ENCODE measurements at places on chromosomes 6 and 20.
A peak's percentile ranks its signal among the peaks of the same experiment; 100 is the strongest.

DNA sequence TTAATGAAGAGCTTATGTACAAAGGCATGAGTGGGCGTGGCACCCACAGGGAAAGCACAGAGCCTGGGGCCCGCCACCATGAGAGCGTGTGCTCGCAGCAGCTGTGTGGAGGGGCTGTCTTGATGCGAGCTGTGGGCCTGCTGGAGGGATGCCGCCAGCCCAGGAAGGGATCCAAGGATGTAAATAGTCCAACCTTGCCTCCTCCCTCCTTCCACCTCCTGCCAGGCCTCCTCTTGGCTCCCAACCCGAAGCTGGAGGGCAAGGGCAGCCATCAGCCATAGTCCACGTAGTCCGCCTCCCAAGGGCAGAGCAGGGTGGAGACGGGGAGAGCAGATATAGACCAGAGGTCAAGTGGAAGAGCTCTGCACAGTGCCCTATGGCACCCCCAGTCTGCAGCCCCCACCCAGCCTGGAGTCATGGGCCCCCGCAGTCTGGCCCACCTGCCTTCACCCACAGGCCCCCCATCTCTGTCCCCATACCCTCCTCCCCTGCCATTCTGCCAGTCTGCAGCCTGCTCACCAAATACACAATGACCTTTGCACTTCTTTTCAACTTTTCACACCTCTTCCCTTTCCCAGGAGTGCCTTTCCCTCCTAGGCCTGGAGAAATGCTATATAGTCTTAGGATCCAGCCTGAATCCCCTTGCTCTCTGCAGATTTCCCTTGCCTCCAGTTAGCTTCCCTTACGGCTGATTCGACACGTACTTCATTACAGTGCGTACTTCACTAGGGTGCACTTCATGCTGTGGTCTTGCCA, 77.1 kb downstream of the SHLD1 start:
- DNase-seq: no peak

DNA sequence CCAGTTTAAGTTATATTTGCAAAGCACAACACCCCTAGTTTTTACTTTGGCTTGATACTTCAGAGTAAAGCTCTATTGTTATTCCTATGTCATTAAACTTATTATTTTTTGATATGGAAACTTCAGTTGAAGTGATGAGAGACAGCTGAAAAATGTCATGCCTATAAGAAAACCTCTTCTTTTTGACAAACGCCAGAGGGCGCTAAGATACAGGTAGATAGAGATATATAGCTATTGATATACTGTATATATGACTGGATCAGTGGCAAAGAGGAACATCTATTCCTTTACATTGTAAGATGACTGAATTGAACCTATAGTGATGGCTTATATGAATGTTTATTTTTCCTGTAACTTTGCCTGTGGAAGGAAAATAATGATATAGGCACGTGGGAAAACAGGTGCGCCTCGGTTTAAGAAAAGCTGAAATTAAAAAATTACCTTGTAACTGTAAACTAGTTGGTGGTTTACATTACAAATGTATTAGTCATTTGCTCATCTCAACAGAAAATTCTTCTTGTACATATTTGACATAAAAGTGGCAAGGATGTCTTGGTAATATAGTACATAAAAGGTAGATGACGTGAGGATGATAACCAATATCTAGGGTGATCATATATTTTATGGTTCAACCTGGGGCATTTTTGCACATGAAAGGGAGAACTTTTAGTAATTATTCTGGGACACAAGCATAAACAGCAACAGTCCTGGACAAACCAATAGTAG, 74.1 kb downstream of the LAMA4 start:
- peak; percentile 71 for DNase-seq

GRCh38 chr6:32980488-32981038, 12.2 kb downstream of the BRD2 start:
- no peak for DNase-seq

DNA sequence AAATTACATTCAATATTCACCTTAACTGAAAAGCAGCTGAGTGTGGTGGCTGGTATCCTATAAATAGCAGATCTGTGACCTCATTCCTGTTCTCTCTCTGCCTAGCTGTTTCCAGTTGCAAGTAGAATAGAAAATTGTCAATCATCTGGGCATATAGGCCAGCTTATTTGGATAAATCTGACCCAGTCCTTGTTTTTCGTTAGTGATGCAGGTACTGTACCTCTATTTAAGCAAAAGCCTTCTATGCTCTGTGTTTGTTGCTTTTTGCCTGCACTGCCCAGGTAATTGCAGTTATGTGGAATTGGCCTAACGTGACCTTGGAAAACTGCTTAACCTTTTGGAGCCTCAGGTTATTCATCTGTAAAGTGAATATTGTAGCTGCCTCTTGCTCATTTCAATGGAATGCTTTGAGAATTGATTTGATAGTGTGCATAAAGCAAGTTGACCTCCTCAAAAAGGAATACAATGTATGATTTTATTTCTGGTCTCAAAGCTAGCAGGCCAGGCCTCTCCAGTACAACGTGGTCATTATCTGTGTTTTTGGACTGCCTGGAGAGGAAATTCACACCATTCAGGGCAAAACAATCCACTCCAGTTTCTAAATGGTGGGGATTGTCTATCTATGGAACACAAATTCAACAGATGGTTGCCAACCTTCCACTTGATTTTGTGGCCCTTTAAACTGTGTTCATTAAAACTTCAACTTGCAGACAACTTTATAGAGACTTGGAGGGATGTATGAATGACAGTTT, 508.7 kb upstream of the CITED2 start:
- peak; percentile 35 for DNase-seq

DNA sequence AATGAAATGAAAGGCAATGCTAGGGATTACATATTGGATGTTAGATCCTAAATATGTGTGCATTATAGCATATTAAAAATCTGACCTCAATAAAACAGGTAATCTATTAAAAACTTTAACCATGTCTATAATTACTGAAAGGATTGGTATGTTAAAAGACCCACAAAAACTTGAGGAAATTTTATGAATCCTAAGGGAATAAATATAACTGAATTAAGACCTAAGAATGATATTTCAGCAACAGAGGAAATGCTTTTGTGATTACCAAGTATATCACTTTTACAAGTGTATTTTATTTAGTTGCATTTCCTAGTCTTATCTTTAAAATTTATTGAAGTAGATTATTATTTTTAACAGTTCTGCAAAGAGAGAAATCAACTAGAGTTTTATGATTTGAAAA, 571.5 kb downstream of the HDGFL1 start:
- no peak for DNase-seq

DNA sequence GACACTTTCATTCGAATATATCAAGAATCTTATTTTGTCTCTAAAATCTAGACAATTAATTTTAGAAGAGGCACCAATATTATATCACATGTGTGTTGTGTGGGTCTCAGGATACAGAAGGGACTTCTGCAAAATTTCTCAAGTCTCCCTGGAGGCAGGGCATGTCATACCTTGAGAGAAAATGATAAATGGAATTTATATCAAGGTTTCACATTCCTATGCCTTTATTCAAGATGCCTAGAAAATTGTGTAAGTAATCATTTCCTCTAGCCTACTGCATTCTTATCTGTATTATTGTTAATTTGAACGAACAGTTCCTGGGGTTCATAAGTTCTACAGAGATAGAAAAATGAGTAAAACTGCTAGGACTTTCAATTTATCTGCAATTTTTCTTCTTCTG, 1247.9 kb downstream of the GRIK2 start:
- no peak for DNase-seq

- no peak for DNase-seq
These were observed 87.7 kb upstream of the HMGCLL1 start for GRCh38 chr6:55666606-55667225.

DNA sequence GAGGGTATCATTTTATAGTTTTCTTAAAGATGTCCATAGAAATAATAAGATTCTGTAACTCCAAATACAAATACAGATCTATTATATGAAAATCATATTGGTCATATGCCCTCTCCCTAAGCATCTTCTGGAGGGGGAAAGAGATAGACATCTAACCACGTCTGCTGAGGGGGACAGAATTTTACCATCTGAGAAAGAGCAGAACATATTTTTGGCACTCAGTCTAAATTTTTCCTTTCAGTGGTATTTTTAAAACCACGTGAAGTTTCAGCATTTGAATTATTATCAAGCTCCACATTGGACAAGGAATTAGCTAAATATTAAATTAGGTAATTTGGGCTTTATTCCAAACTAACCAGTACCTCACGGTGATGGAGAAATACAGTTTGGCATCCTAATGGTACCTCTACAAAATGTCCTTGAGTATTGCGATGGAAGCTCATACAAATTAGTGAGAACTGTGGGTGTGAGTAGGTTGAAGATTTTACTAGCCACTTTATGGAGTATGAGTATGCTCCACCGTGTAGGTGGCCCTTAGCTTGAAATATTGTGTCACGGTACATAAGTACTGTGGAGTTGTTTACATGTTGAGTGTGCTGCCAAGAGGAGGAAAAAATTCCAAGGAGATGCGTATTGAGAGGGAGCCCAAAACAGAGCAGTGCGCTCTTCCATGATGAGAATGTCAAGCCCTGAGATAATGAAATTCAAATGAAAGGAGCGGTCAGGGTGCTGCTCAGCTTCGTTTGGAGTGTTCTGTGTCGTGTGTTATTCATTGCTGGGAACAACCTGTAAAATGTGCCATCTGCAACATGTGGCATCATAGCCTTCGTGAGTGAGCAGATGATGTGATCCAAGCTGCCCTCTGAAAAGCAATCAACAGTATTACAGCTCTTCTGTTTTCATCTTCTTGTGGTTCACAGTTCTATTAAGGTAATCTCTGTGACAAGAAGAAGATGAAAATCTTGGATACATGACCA, 48.4 kb upstream of the PHACTR2 start:
- DNase-seq: no peak

DNA sequence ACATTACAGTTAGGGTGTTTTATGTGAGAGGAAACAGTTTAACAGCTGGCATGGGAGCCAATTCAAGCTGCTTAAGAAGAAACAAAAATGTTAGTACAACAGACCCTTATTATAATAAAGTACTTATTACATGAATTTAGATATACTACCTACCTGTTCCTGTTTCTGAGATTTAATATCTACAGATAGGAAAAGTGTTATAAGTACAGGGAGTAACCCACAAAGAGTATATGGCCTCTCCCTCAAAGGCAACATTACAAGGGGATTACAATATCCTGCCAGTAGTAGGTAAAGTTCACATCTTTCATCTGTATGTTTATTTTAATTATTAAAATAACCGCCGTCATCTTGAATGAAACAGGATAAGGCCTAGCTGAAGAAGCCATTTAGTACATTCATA, 1.8 kb upstream of the ME1 start:
- DNase-seq: no peak

DNA sequence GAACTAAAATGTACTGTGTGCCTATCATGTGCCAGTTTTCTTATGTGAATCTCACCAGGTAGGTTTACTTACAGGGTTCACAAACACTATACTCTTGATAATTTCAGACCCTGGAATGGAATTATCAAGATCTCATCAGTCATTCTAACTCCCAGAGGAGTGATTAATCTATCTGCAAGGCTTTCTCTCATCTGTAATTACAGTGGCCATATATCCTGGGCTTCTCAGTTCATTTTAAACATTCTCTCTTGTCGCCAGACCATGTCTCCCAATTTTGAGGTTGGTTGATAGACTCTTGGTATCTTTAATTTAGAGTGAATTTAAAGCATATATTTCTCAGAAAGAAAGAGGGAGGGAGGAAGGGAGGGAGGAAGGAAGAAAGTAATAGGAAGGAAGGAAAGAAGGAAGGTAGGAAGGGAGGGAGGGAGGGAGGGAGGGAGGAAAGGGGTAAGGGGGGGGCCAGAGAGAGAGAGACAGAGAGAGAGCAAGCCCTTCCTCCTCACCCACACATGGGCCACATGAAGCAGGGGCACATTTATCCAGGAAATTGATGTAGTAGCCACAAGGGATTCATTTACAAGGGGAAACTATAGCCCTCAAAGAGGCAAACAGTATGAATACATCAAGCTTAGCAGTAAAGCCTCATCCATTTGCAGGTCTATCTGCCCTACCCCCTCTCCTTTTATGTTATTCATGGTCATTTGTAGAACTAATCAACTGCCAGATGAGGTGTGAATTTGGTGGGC, 25.8 kb upstream of the NRSN1 start:
- peak; percentile 8 for DNase-seq

GRCh38 chr6:19289457-19289856, 547.7 kb upstream of the ID4 start:
- DNase-seq: no peak

- DNase-seq: no peak
These were observed 24.5 kb downstream of the TTBK1 start for GRCh38 chr6:43267619-43268354.
